ENCODE measurements at places on chromosomes 2 and 18. TPM values are rescaled to one million over a fixed set of nuclear protein-coding genes. Genes with fewer than 3 reads are reported as not detected.

DNA sequence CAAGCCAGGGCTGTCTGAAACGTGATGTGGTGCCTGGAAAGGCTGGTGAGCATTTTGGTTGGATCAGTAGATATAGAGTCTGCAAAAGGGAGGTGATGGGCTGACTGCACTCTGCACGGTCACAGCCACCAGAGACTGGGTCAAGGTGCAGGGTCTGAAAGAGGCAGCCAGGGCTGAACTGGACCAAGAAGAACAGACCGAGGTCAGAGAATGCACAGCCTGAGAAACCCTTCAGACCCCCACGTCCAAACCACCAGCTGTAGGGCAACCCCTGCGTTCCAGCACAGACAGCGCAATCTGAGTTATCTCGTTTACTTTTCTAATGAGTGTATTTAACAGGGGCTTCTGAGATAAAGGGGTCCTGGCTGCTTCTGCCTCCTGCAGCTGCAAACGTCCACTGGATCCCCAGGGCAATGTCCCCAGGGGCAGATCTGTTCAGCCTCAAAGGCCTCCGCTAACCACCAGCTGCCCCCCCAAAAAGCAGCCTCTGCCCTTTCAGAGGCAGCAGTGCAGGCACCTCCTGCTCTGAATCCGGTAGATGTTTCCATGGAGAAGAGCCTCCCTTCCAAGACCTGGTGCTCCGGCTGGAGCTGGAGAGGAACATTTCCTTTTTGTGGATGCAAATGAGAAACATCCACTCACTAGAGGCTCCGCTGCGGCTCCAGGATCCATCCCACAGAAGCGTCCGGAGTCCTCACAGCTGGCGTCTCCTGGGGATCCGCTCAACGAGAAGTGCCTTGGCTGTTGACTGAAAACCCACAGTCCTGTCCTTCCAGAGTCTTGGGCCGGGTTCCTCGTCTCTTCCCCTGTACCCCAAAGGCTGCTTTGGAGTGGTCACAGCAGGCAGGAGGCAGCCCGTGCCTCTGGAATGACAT, 970 bp upstream of the KCNG2 start:
- H3K27ac ChIP-seq, result no peak overlapping the region
- peaks cover 54% of the 10 kb centered on the region for H3K27me3 ChIP-seq
- peaks cover 2% of the 10 kb centered on the region for H3K36me3 ChIP-seq
- DNase-seq, result no peak
- H3K4me3 ChIP-seq, result no peak overlapping the region

DNA sequence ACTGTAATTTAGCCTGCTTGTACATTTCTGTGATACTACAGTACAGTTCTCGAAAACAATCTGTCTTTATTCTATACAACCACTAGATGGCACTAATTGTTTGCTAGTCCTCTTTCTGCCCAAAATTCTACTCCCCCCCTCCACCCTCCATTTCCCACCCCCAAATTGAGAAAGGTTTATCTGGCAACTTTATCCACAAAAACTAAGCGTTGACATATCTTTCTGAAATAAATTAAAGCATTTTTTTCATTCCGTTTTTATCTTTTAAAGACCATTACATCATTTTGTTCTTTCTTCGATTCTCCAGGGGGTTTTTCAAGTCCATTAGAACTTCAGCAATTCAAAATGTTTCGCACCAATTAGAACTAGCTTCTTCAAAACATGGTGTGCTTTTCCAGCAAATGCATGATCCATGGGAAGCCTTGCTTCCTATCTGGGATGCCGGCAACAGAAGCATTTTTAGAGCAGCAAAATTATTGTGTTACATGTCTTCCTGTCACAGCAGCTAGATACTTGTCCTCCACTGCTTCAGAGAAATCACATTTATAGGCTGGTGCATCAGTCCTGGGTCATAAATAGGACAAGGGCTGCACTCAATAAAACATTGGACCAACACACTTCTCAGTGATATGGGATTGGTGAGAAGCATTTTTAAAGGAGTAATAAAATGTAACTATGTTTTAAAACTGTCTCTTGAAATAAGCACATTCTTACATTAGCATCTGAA, 241.3 kb downstream of the PAX3 start:
- peaks cover 34% of the 10 kb centered on the region for H3K27me3 ChIP-seq
- no peak for DNase-seq
- H3K36me3 ChIP-seq, result no peaks in the 10 kb centered on the region
- no peak overlapping the region for H3K4me3 ChIP-seq

- no peaks in the 10 kb centered on the region for H3K4me1 ChIP-seq
- no peak overlapping the region for H3K27ac ChIP-seq
- DNase-seq, result peak; percentile 1
- H3K36me3 ChIP-seq, result no peaks in the 10 kb centered on the region
- H3K27me3 ChIP-seq, result no peaks in the 10 kb centered on the region
- no peak overlapping the region for H3K4me3 ChIP-seq
These were observed 326.8 kb downstream of the DYSF start for GRCh38 chr2:71780162-71780561.

DNA sequence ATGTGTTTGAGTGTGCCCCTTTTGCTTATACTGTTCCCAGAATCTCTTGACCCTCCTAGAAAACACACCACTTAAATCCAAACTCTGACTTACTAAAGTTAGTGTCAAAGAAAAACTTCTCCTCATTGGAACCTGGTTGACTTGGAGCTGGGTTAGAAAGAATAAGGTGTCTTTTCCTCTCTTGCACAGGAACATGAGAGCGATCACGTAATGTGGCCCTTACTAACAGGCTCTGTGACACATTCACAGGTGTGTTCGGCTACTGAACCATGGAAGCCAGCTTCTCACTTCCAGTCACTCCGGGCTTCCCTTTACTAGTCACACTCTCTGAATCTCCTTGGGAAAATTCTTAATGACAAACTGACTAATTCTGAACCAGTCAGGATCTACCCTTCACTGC, 5.4 kb upstream of the POU3F3 start:
- H3K4me3 ChIP-seq, result no peak overlapping the region
- peaks cover 10% of the 10 kb centered on the region for H3K36me3 ChIP-seq
- peaks cover 13% of the 10 kb centered on the region for H3K4me1 ChIP-seq
- H3K27ac ChIP-seq, result no peak overlapping the region
- H3K27me3 ChIP-seq, result peaks cover 94% of the 10 kb centered on the region

- no peaks in the 10 kb centered on the region for H3K27me3 ChIP-seq
- no peak overlapping the region for H3K27ac ChIP-seq
- DNase-seq, result no peak
These were observed 121.6 kb downstream of the ZFP36L2 start for GRCh38 chr2:43104763-43105162.

GRCh38 chr2:123895651-123896050, 129.4 kb upstream of the CNTNAP5 start:
- H3K4me1 ChIP-seq, result no peaks in the 10 kb centered on the region
- H3K27me3 ChIP-seq, result no peaks in the 10 kb centered on the region
- no peaks in the 10 kb centered on the region for H3K36me3 ChIP-seq
- no peak overlapping the region for H3K4me3 ChIP-seq
- no peak overlapping the region for H3K27ac ChIP-seq

GRCh38 chr2:98471402-98472131, 26.9 kb downstream of the INPP4A start:
- H3K36me3 ChIP-seq, result peaks cover 42% of the 10 kb centered on the region
- H3K27ac ChIP-seq, result peak overlapping the region; percentile 90
- H3K4me3 ChIP-seq, result peak overlapping the region; percentile 27
- DNase-seq, result no peak
- H3K27me3 ChIP-seq, result no peaks in the 10 kb centered on the region
- H3K4me1 ChIP-seq, result peaks cover 99% of the 10 kb centered on the region

DNA sequence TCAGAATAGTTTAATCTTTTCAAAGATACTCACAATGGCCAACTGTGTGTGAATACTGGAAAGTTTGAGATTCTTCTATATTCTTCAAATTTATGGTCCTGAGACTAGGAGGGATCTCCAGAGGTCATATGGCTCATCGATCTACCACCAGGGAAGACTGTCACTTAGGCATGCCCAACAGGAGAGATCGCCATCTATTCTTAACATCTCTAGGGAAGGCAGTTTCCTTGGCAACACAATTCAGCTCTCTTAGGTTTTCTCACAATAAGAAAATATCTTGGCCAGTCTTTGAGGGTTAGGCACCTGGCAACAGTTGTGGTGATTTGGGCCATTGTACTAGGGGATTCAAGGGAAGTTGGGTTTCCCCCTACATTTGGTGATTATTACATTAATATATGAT, 107.2 kb downstream of the GALNT3 start:
- H3K27ac ChIP-seq, result no peak overlapping the region
- H3K36me3 ChIP-seq, result no peaks in the 10 kb centered on the region
- DNase-seq, result no peak
- H3K4me1 ChIP-seq, result no peaks in the 10 kb centered on the region

DNA sequence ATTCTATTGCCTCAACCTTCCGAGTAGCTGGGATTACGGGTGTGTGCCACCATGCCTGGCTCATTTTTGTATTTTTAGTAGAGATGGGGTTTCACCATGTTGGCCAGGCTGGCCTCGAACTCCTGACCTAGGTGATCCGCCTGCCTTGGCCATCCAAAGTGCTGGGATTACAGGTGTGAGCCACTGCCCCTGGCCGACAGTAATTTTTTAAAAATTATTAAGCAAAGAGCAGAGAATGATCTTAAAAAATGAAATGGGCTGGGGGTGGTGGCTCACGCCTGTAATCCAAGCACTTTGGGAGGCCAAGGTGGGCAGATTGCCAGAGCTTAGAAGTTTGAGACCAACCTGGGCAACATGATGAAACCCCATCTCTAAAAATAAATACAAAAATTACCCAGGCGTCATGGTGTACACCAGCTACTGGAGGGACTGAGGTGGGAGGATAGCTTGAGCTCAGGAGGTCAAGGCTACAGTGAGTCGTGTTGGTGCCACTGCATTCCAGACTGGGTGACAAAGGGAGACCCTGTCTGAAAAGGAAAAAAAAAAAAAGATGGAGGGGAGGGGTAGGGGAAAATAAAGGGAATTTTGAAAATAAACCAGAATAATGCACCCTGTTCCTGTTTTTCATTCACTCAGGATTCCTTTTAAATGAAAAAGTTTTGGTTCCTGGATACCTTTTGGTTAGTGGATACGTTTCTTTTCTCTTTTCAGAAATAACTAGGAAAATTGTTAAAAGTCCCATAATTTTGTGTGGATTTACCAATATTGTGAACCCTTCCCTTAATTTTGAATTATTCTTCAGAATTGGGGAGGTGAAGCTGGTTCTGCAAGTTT, 33.9 kb downstream of the MAP4K4 start:
- no peak for DNase-seq
- H3K27ac ChIP-seq, result no peak overlapping the region
- peaks cover 2% of the 10 kb centered on the region for H3K36me3 ChIP-seq
- H3K27me3 ChIP-seq, result no peaks in the 10 kb centered on the region
- H3K4me1 ChIP-seq, result peaks cover 54% of the 10 kb centered on the region
- H3K4me3 ChIP-seq, result no peak overlapping the region

DNA sequence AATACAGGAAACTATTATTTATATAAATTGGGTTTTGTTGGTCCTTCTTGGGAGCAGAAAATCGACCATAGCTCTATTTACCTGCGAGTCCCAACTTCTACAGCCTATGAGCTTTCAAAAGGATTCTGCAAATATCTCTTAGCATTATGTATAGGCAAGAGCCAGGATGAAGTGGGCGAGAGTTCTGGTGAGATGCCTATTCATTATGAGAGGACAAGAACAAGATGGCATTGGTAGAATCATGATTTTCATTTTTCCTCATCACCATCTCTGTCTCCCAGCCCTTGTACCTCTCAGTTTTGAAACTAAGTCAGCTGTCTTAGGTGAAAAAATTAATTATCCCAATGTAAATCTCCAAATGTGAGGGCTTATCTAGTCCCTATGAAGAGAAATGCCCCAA, 25.0 kb downstream of the WIPF1 start:
- H3K4me1 ChIP-seq, result peaks cover 74% of the 10 kb centered on the region
- H3K27me3 ChIP-seq, result no peaks in the 10 kb centered on the region
- H3K4me3 ChIP-seq, result no peak overlapping the region

GRCh38 chr2:147649998-147650397, 194.8 kb upstream of the ACVR2A start:
- H3K27ac ChIP-seq, result no peak overlapping the region
- peaks cover 3% of the 10 kb centered on the region for H3K27me3 ChIP-seq
- H3K36me3 ChIP-seq, result no peaks in the 10 kb centered on the region
- H3K4me1 ChIP-seq, result no peaks in the 10 kb centered on the region
- DNase-seq, result no peak

GRCh38 chr2:69997015-69997830, 35.8 kb upstream of the ASPRV1 start:
- H3K27me3 ChIP-seq, result no peaks in the 10 kb centered on the region
- H3K4me3 ChIP-seq, result no peak overlapping the region

DNA sequence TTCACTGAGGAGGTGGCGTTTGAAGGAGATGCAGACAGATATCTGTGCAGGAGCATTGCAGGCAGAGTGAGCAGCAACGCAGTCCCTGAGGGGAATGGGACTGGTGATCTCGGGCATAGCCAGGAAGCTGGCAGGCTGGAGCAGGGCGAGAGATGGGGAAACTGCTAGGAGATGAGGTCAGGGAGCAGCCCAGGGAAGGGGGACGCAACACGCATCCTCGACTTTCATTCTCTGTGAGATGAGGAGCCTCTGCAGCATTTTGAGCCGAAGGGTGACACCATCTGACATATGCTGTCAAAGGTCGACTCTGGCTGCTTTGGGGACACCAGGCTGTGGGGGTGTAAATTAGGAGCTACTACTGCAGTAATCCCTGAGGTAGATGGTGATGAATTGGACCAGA, 4.3 kb upstream of the CHRNA1 start:
- H3K27ac ChIP-seq, result no peak overlapping the region
- DNase-seq, result no peak

DNA sequence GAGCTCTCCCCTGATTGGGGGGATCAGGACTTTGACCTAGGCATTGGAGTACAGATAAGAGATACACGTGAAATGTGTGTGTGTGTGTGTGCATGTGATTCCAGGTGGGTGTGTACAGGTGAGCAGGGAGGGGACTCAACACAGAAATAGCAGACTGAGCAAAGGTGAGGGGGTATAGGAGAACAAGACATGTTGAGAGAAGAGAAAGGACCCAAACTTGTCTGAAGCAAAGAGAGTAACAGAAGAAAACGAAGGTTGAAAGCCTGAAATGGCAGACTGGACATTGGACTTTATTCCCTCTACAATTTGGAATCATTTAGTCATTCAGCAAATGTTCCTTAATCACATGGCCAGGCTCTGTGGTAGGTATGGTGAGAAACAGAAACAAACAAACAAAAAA, 23.3 kb downstream of the MRO start:
- H3K4me1 ChIP-seq, result no peaks in the 10 kb centered on the region
- peaks cover 28% of the 10 kb centered on the region for H3K27me3 ChIP-seq
- no peak overlapping the region for H3K4me3 ChIP-seq
- no peak for DNase-seq

GRCh38 chr2:147420947-147421675, 423.7 kb upstream of the ACVR2A start:
- no peaks in the 10 kb centered on the region for H3K4me1 ChIP-seq
- H3K27ac ChIP-seq, result no peak overlapping the region
- H3K27me3 ChIP-seq, result no peaks in the 10 kb centered on the region
- no peaks in the 10 kb centered on the region for H3K36me3 ChIP-seq
- no peak for DNase-seq

DNA sequence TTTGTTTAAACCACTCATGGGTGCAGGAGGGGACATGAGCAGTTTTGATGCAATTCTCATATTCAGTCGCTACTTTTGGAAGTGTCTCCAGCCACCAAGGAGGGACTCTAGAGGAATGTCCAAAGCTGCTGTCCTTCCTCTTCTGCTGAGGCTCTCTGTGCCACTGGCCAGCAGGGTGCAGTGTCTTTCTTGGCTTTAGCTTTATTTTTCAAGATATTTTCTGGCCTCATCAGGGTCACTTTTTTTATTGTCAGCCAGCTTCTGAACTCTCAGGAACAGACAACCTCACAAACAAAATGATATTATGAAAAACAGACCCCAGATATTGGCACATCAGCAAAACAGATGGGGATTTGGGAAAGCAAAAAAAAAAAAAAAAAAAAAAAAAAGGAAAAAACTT, 289.3 kb upstream of the ZSWIM2 start:
- H3K4me1 ChIP-seq, result no peaks in the 10 kb centered on the region
- H3K27ac ChIP-seq, result no peak overlapping the region
- H3K36me3 ChIP-seq, result no peaks in the 10 kb centered on the region
- no peak overlapping the region for H3K4me3 ChIP-seq
- H3K27me3 ChIP-seq, result no peaks in the 10 kb centered on the region

XDH gene
- 0.41 TPM for total RNA-seq

LRRTM4 gene
- total RNA-seq, result not detected
